ENCODE measurements at places on chromosomes 4 and X.

GRCh38 chrX:118459494-118459893 lies 36.1 kb upstream of the DOCK11 start:
- DNase-seq: peak; percentile 1

- no peak for DNase-seq
Observed at GRCh38 chrX:28946846-28947245, 359.6 kb downstream of the IL1RAPL1 start.

DNA sequence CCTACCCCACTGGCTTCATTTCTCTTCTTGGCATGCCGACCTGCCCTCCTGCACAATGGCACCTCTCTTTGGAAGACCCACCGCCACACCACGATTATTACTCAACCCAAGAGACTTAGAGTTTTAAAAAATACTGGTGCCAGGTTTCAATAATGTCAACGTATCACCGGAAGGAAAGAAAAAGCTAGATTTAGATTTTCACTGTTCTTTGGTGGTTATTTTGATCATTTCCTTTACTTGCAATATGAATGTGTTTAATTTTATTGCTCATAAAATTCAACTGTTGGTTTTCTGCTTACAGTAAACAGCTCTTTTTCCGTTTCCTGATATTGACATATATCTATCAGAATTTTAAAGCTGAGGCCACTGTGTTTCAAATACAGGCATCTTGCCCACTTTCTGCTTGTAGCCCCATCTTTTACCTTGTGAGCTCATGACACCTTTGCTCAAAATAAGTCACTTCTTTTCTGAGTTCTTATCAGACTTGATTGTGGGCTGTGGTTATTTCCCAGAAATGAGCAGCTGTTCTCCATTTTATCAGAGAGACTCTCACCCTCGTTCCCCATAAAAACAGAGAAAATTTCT lies 439.1 kb downstream of the INPP4B start:
- DNase-seq: no peak

GRCh38 chrX:121666171-121666570 lies 618.8 kb downstream of the GLUD2 start:
- DNase-seq: no peak

GRCh38 chrX:18721683-18722499 lies 14.4 kb downstream of the PPEF1 start:
- no peak for DNase-seq

GRCh38 chr4:85790582-85790981 lies 315.6 kb downstream of the ARHGAP24 start:
- no peak for DNase-seq

- no peak for DNase-seq
Observed at GRCh38 chr4:60744767-60745166, 455.4 kb upstream of the ADGRL3 start.

DNA sequence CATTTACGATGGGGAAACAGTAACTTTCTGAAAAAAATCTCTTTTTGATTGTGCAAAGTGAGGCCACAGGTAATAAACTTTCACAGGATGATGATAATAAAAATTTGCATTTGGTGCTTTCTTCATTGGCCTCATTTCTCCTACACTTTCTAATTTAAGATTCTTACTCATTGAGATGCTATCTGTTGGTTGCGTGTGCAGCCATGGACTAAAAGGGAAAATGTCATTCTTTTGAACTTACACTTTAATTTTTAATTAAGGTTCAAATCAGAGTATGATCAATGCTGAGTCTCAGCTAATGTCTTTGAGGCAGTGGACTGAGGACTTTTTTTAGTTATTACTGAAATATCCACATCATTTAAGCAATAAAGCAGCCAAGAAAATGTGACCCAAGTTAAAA lies 87.6 kb downstream of the SEL1L3 start:
- DNase-seq: no peak

- DNase-seq: no peak
Observed at GRCh38 chr4:67743194-67743593, 11.0 kb downstream of the GNRHR start.

DNA sequence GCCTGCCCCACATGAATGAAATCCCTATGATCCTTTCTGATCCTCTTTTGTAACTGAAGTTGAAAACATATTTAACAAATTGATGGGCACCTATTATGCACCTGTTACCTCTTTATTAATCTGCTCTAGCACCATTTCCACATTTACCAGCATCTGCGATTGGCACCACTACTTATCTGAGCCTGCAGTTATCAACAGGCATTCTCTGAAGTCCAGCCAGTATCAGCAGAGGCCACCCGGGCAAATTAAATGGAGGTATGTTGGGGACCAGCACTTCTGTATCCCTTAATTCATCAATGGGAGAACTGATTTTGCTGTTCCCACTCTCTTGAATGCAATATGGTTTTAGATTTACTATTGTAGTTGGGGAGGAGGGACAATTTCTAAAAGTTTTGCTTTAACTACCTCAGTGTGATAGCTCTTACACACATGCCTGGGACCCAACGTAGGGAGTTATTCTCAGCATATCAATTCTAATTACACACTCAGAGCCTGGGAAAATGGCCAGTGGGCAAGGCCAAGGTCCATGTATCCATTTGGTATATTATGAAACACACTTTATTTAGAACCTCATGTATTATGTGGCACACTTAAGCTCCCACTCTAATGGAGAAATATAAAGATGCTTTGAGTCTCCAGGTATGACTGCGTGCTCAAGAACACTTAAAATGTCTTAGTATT lies 1927.1 kb upstream of the PCDH7 start:
- no peak for DNase-seq

DNA sequence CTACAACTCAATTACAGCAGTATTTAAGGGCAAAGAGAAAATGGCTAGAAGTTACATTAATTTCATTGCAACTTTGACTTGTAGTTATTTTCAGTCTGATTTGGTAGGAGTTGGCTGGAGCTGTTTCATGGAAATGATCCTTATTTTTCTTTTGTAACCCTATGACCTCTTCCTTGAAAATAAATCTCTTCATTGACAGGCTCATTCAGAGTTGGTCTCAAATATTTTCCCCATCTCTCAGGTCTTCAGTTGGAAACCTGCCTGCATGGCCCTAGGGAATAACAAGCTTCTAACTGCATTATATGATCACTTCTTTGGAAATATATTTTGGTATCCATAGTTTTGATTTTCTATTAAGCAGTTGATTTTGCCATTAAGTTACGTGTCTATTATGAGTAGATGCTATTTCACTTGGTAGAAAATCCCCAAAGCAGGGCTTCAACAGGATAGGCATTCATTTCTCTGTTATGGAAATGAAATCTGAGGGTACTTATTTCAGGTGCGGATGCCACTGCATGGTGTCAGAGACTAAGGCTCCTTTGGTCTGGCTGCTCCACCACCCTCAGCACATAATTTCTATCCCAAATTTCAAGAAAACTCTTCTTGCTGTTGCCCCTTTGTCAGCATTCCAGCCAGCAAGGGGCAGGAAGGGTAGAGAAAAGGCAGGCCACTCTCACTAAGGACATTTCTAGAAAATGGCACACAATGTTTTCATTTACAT lies 502.5 kb downstream of the SPRY1 start:
- no peak for DNase-seq
